Right cardiac atrium (tissue), 5 donors: ENCODE measurements at places on chromosomes 16 and 17. TPM values are rescaled to one million over a fixed set of nuclear protein-coding genes. Genes with fewer than 3 reads are reported as not detected.

TAC4 gene
- total RNA-seq, result 0.47 TPM

VWA3A gene
- 0.11 TPM for total RNA-seq

- no peak for DNase-seq
Measured at GRCh38 chr16:20847550-20847949, 41.2 kb downstream of the REXO5 start.

DNA sequence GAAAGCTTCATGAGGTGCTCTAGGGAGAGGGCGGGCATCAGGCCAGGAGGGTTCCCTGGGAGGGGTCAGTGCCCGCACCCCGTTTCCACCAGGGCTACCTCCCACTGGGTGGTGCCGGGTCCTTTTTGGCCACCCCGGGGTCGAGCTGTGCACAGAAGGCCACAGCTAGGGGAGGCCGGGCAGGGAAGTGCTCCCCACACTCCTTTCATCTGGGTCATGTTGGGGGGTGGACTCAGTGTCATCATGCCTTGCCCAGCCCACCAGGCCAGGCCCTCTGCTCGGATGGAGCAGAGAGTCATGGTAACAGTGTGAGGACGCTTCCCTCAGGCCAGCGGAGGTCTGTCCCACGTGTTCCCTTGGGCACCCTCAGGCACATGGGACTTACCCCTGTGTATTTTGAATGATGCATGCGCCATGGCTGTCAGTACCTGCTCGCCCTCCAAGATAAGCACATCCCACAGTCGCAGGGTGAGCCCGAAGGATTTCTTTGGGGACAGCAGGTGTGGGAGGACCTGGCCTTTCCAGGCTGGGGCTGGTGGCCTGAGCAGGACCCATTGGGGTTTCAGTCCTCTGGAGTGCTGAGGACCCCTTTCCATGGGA, 46.4 kb downstream of the TNFRSF13B start:
- DNase-seq, result no peak

- no peak for DNase-seq
Measured at GRCh38 chr16:74718140-74718539, 17.5 kb upstream of the MLKL start.

GRCh38 chr16:77652399-77652798, 69.9 kb upstream of the NUDT7 start:
- DNase-seq, result no peak

DNA sequence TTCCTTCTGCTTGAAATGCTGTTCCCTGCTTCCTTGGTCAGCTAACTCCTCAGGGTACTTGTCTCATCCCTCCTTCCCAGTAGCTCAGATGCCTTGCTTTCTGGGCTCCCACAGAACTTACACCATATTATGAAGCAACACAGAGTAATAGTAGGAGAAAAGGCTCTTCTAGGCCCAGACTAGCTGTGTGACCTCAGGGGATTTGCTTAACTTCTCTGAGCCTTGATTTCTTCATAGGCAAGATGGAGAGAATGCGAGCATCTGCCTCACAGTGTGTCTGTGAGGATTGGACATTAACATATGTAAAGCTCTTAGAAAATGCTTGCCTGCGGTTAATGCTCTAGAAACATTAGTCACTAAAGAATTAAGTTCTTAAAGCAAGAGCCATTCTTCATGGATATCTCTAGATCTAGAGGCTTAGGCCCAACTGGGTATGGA, 22.3 kb upstream of the PECAM1 start:
- no peak for DNase-seq

- DNase-seq, result peak; percentile 72
Measured at GRCh38 chr17:59093702-59094231, 12.9 kb downstream of the TRIM37 start.
